Femur (tissue), 1 donor: ENCODE measurements at places on chromosomes 4 and X.

DNA sequence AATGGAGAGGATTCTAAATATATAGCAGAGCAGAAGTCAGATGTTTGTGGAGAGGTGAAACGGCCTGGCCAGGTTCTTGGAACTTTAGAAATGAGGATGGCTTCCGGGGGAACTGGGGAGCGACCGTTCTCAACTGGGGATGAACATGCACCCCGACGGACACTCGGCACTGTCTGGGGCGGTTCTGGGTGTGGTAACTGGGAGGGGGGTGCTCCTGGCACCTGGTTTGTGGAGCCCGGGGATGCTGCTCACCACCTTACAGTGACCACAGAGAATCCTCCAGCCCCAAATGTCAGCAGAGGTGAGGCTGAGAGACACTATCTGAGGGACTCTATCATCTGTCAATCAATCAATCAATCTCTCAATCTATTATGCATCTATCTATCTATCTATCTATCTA lies 69.0 kb upstream of the PPP2R3B start:
- no peak for DNase-seq

DNA sequence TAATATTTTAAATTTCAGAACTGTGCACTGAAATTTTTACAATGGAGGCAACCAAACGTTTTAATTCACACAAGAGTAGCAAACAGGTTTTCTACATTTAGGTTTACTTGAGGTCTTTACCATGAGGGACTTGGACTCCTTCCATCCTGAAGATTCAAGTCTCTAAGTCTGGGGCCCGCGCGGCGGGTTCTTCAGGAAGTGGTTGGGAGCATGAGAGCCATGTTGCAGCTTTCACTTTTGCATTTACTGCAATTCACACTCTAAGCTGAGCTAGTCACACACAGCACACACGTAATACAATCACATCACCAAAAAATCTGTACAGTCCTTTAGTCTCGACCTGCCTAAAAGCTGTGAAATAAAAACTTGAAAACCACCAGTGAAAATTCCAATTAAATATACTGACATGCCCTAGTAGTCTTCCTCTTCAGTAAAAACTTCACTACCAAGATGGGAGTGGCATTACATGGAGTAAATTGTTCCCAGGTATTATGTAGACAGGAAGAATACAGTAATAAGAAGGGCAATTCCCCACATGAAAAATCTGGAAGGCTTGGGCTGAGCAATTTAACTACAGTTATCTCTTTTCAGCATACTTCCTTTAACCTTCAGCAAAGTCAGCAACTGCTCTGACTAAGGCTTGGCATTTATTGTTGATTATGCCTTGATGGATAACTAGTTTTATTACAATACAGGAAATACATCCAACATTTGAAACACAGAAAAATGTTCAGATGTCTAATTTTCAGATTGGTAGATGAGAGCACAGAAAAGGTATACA lies 571.1 kb upstream of the DIPK2B start:
- DNase-seq = peak; percentile 32

GRCh38 chrX:41733939-41734338 lies 10.0 kb downstream of the GPR82 start:
- DNase-seq = no peak

GRCh38 chrX:53318766-53319353 lies 37.5 kb upstream of the IQSEC2 start:
- no peak for DNase-seq

- no peak for DNase-seq
These were observed 253.6 kb downstream of the CBLL2 start for GRCh38 chrX:22526339-22526738.

GRCh38 chr4:189069772-189070171 lies 870.9 kb upstream of the FRG1 start:
- DNase-seq = no peak

- no peak for DNase-seq
These were observed 137.8 kb downstream of the MID1IP1 start for GRCh38 chrX:38939067-38939466.

DNA sequence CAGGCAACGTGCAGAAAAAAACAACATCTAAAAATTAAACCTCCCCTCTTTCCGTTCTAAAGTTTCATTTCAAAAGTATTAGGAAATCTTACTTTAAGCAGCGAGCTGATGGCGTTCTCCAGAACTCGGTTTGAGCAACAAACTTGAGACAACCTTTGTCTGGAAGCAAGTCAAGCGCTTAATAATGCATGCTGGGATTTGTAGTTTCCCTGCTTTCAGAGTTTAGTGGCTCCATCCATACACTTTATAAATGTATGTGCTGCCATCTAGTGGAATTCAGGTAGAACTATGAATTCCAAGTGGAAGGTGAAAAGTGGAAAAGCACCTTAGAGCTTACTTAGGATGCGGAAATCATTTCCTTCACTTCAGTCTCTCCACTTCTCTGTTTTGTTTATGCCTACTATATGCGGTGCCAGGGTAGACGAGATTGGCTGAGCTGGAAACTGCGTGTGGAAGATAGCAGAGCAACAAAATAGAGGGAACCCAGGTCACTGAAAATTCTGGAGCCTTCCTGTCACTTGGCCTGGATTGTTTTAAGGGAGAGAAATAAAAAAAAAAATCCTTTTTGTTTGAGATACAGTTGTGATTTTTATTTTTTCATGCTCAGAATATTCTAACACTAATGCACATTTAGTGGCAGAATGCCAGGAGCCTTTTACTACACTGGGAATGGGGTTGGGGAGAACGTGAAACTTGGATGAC lies at the start of gene BDH2:
Gene BDH2 (minus strand): TSS at position 144 of the 702 bp plus-strand sequence. CDS start 3,580 bp downstream, outside the sequence.
- DNase-seq = peak; percentile 77

DNA sequence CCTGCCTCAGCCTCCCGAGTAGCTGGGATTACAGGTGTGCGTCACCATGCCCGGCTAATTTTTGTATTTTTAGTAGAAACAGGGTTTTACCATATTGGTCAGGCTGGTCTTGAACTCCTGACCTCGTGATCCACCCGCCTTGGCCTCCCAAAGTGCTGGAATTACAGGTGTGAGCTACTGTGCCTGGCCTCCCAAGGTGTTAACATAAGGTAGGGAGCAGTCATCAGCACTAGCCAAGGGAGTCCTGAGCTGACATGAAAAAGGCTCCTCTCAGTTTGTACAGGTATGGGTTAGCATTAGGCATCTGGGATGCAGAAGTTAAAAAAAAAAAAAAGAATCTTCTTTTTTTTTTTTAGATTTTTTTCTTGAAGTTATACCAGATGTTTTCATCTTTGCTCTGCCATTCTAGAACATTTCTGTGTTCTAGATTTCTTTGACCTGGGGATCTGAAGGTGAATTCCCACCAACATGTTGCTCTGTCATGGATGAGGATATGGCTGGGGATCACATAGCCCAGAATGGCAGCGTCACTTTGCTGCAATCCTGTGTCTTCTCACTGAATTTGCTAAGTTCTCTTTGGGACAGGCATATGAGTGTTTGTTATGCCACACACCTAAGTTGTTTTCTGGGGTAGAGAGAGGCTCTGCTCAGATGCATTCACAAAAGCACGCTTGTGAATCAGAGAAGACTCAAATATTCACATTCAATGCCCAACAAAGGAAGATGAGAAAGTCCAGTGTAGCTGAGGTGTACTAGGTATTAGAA lies 24.4 kb upstream of the PLA2G12A start:
- no peak for DNase-seq

GRCh38 chr4:17134565-17134964 lies 236.1 kb upstream of the LDB2 start:
- no peak for DNase-seq
